Activated CD4-positive, alpha-beta T cell treated with anti-CD3 and anti-CD28 coated beads, Interleukin-2, amount 50 U/mL, for 4 hours (primary cell): ENCODE measurements at places on chromosomes 3 and 15.

DNA sequence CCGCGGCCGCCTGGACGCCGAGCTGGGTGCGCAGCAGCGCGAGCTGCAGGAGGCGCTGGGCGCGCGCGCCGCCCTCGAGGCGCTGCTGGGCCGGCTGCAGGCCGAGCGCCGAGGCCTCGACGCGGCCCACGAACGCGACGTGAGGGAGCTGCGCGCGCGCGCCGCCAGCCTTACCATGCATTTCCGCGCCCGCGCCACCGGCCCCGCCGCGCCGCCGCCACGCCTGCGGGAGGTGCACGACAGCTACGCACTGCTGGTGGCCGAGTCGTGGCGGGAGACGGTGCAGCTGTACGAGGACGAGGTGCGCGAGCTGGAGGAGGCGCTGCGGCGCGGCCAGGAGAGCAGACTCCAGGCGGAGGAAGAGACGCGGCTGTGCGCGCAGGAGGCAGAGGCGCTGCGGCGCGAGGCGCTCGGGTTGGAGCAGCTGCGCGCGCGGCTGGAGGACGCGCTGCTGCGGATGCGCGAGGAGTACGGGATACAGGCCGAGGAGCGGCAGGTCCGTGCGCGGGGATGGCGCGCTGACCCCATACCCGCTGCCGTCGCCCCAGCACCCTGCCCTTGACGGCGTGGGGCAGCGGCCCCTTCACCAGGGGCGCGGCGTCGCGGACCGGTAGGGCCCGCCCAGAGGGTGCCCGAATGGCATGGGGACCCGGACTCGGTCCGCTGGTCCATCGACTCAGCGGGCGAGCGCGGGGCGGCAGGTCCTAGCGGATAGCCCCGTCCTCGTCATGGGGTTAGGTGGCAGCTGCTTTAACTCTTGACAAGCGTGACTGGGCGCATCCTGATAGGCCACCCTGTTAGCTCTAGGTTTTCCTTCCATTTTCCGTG lies 848 bp downstream of the SYNM start:
- DNase-seq, result no peak

GRCh38 chr3:184132945-184133344 lies 2.2 kb upstream of the EIF2B5 start:
- DNase-seq, result no peak

GRCh38 chr3:19811689-19812088 lies 122.3 kb downstream of the EFHB start:
- no peak for DNase-seq

- no peak for DNase-seq
These were observed 130.8 kb downstream of the VPS8 start for GRCh38 chr3:184942735-184943134.

DNA sequence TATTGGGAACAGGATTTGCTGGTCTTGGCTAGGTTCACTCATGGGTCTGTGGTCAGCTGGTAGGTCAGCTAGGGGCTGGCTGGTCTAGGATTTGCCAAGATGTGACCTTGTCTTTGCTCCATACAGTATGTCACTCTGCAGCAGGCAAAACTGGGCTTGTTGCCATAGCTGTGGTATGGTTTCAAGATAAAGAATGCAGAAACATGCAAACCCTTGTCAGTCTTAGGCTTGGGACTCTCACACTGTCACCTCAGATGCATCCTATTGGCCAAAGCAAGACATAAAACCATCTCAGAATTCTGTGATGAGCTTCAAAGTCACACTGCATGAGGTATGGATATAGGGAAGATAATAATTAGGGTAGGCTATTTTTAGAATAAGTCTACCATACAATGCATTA lies 66.6 kb upstream of the TBC1D5 start:
- DNase-seq, result no peak

DNA sequence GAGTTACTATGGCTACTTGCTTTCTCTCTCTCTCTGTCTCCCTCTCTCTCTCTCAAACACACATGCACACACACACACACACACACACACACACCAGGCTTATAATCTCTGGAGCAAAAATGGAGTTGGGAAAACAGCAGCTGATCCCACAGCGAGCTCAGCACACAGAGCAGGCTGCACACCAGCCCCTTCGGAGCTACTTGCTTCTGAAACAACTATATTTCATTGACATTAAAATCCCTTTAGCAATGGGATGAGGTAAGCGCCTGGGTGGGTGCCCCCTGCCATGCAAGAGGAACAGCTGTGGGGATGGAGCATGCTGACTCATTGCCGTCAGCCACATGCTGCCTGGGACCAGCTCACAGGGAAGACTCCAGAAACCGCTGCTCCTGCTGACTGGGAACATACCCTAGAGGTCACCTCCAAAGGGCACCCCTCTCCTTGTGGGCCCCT lies 45.7 kb downstream of the B3GNT5 start:
- no peak for DNase-seq

- DNase-seq, result no peak
These were observed at the start of gene PLXND1 for GRCh38 chr3:129606636-129607390. TSS of gene PLXND1 (minus strand) at chr3:129606676. CDS start at chr3:129606639, 37 bp downstream.

GRCh38 chr3:125403789-125404188 lies 28.7 kb upstream of the ZNF148 start:
- no peak for DNase-seq
